ENCODE measurements at places on chromosomes 1 and 21.
A peak's percentile ranks its signal among the peaks of the same experiment; 100 is the strongest.

DNA sequence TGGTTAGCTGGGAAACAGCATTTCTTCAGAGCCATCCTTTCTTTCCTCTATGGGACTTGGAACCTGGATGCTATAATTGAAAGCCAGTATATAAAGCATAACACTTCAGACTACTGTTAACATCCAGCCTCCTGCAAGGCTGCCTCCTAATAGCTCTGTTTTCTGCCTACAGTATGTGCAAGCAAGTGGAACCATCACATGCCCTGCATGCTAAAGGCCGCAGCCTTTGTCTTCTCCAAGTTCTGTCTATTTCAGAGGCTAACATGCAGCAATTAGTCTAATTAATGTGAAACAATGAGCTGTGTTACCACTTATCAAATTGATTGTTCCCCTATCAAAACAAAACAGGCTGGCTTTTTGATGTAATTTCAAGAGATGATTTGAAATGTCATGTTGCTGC, 82.7 kb upstream of the ESRRG start:
- DNase-seq: no peak

GRCh38 chr1:59952065-59952464, 25.5 kb upstream of the CYP2J2 start:
- no peak for DNase-seq

GRCh38 chr1:219985169-219985568, 56.8 kb upstream of the SLC30A10 start:
- no peak for DNase-seq

DNA sequence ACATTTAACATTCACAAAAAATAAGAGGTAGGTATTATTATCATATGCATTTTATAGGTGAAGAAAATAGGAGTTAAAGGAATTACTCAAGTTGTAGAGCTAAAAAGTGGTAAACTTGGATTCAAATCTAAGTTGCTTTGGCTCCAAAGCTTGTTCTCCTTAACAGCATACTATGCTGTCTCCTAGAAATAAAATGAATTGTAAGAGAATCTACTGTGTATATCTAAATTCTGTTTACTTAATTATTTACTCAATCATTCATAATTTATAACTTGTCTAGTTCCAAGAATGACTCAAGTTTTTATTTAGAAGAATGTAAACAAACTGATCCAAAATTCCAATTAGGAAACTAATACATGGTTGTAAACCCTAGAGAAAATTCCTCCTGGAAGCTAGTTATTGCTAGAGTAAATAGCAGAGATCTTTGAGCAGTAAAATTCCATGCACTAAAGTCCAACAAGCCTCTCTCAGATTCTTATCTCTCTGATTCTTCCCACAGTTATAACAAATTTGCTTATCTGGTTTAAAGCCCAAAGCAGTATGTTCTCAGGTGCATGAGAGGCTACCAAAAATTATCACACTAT, 132.5 kb upstream of the DPT start:
- DNase-seq: no peak

DNA sequence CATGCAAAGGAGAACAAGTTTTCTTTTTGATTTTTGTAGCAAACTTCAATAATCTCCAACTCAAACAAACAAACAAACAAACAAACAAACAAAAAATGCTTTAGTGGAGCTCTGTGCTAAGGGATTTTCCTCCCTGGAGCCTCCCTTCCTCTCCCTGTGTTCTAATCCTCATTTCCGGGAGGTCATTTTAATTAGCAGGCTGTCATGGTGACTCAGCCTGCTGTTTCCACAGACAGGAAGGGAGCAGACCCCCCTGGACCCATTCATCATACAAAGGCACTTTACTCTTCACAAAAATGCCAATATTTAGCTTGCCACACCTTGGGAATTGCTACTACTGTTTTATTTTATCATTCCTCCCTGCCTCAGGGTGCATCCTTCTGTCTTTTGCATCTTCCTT, 61.0 kb upstream of the SPATA6 start:
- no peak for DNase-seq

DNA sequence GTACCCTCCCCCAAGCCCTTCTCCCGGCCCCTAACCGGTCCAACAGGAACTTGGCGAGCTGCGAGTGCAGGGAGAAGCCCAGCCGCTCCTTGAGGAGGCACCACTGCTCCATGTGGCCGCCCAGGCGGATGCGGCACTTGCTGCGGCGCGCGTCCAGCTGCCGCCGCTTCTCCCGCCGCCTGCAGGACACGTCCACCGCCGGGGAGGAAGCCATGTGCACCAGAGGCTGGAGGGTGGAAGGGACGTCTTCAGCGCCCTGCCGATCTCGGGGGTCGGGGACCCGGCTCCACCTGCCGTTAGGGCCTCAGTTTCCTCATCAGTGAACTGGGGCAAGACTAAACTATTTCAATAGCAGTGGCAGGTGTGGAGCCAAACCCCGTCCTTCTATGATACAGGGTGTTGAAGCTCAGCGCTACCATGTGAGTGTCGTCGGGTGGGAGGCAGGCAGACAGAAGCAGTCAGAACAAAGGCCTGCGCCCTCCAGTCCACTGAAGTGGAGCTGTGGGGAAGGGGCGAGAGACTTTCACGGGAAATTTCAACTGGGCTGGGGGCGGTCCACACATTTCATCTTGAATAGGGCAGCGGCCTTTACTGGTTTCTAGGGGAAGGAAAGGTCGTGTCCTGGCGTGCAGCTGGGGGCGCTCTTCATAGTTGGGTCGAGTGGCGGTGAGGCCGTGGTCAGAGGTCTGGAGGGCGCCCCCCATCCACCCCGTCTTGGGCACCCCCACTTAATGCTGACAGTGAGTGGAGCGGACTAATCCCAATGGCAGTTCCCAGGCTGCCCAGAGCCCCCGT, 592 bp downstream of the ZNF692 start:
- no peak for DNase-seq

DNA sequence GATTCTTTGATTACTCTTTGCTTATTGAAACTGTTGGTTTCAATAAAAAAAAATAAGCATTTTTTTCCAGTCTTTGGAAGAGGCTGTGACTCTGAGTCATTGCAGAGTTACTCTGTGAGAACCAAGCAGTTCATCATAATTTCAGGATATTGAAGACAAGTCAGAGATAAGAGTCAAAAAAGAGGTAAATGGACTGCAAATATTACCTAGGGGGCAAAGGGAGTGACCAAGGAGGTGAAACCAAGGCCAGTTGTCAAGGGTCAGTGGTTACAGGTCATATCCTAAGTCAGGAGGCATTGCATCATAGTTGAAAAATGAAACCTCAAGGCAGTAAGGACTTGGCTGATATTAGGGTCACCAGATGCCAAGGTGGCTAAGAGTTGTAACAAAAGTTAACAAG, 597.1 kb upstream of the USP24 start:
- DNase-seq: no peak

GRCh38 chr21:38272215-38272614, 15.4 kb downstream of the KCNJ15 start:
- DNase-seq: no peak

DNA sequence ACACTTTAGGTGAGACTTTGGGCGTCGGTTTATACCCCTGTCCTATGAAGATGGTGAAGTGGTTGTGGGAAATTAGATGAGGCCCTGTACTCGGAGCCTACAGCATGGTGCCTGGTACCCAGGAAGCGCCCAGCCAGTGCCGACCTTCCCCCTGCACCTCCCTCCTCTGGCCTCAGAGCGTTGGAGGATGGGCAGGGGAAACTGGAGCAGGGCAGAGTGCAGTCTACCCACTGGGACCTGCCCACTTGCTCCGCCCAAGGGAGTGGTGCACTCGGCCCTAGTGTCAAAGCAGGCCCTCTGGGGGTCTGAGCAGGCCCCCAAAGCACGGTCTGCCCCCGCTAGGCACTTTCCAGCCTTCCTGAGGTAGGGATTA, 13.0 kb upstream of the TTC22 start:
- DNase-seq: no peak

GRCh38 chr1:63545780-63546179, 22.5 kb downstream of the EFCAB7 start:
- no peak for DNase-seq

DNA sequence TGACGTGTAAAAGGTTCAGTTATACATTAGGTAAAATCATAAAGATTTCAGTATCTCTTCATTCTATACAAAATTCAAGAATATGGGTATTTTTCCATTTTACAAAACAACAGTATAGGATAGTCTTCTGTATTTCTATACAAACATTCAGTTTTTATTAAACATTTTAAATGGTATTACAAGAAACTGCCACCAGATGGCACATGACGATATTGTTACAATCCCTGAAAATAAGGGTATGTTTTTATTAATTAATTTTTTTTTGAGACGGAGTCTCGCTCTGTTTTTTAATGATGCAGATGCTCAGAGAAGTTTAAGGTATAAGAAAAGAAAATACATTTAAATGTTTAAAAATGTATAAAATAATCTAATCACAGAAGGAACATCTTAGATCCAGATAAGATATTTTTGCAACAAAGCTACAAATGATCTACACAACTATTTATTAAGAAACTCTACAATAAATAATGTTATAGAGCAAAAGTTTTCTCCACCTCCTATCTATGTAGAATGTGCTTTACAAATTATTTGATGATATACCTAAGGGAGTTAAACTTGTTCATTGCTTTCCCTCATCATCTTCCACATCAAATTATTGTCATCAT, 23.5 kb upstream of the RSBN1 start:
- DNase-seq: no peak

- no peak for DNase-seq
These were observed 49.6 kb downstream of the CTTNBP2NL start for GRCh38 chr1:112445596-112445995.

- DNase-seq: no peak
These were observed 79.7 kb downstream of the TGFBR3 start for GRCh38 chr1:91806181-91806768.

DNA sequence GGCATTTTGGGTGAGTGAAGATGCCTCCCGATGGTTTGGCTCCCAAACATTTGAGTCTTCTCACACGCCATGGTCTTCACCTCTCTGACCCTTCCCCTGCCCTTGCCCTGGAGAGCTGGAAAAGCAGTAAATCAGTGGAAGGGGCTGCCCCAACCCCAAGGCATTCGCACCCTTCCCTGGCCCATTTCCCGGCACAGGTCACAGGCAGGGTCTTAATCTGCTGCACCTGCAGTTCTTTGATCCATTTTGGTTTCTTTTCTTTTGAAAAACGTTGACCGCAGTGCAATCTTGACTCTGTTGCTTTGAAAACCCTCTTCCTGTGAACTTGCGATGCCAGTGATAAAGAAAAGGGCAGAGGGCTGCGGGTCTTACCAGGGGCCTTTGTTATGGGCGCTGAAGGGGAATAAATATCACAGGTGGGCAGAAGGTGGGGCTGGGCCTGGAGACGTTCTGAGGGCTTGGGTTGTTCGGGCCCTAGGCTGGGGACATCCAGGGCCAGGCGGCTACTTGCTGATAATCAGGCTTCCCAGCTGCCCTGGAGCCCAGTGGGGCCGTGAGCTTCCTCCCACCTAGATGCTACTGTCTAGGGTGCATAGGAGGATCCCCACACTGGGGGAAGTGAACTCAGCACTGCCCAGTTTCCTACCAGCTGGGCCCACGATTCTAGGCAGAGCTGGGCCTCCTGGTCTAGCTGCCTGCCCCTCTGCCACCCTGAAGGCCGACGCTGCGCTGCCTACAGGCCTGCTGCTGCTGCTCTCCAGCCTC, 38.6 kb upstream of the EPS8L3 start:
- no peak for DNase-seq

GRCh38 chr1:85484264-85484663, 19.3 kb upstream of the DDAH1 start:
- DNase-seq: no peak

GRCh38 chr1:17439250-17440073, at the start of gene RCC2:
Gene RCC2, minus strand, starts transcription at chr1:17439677. Its CDS starts 1,163 bp downstream, at chr1:17438514.
- DNase-seq: peak; percentile 32

GRCh38 chr21:46001821-46002681, 20.5 kb downstream of the COL6A1 start:
- no peak for DNase-seq

Measured in activated CD8-positive, alpha-beta memory T cell treated with anti-CD3 and anti-CD28 coated beads for 48 hours (primary cell).